ENCODE measurements at places on chromosomes 7 and 10.

GRCh38 chr10:132336919-132337407 lies 5.0 kb downstream of the LRRC27 start:
- no peak for DNase-seq

DNA sequence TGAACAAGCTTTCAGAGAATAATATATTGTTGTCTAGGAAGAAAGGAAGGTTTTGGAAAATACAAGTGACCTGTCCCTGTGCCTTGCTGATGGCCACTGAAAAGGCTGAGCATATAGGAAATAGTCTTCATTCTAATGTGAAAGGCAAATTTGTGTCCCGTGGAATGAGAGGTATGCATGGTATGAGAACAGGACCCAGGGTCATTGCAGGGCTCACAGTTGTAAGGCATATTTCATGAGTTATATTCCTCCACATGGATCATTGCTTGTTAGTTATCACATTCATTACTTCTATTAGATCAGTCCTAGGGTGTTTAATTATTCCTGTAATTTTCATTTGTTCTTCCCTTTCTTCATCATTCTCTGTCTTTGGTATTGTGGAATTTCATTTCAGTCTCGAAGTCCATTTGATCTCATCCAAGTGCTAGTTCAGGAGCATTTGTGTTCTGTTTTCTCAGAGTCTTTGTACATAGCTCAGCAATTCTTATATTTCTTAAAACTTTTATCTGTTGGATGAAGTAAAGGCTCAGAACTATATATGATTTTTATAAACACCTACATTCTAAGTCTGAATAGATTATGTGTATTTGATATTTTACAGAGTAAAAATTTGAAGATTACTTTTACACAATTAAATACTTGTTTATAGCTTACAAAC lies 39.4 kb upstream of the ARHGAP21 start:
- no peak for DNase-seq

DNA sequence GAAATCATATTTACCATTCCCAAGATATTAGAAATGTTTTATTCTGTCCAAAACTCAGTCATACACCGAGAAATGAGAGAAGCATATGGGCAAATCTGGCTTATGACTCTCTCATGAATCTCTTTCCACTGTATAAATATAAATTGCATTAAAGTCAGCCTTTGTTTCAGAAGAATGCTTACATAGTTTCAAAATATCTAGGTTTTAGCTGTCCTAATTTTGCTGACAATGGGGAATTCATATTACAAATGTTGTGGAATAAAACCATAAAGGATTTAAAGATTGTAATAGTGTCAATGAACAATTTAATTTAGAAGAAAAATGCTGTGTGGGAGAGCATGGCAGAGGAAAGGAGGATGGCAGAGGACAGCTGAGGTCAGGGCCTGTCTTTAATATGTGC lies 185.0 kb upstream of the THSD7A start:
- DNase-seq: no peak

DNA sequence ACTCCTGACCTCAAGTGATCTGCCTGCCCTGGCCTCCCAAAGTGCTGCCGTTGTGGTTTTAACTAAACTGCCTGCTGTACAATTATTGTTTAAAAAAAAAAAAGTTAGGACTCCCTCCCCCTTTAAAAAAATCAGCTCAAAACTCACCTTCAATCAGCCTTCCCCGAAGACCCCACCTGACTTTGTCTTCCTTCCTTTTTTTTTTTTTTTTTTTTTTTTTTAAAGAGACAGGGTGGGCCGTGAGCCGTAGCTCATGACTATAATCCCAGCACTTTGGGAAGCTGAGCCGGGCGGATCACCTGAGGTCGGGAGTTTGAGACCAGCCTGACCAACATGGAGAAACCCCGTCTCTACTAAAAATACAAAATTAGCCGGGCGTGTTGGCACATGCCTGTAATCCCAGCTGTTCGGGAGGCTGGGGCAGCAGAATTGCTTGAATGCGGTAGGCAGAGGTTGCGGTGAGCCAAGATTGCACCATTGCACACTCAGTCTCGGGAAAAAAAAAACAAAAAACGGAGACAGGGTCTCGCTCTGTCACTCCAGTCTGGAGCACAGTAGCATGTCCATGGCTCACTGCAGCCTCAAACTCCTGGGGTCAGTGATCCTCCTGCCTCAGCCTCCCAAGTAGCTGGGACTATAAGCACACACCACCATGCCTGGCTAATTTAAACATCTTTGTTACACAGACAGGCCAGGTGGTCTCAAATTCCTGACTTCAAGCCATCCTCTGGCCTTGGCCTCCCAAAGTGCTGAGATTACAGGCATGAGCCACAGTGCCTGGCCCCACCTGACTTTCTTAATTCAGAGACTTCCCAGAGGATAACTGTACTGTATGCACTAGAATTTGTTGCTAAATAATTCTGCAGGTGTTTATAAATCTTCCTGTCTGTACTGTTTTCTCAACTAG lies 3.2 kb downstream of the FIS1 start:
- DNase-seq: no peak

GRCh38 chr7:66960192-66960591 lies 35.2 kb downstream of the SBDS start:
- no peak for DNase-seq

- no peak for DNase-seq
These were observed 43.6 kb upstream of the JAZF1 start for GRCh38 chr7:28224172-28224571.

- DNase-seq: no peak
These were observed 5.5 kb downstream of the AP3M1 start for GRCh38 chr10:74145133-74145532.

- no peak for DNase-seq
These were observed 20.6 kb downstream of the SMKR1 start for GRCh38 chr7:129522971-129523340.

DNA sequence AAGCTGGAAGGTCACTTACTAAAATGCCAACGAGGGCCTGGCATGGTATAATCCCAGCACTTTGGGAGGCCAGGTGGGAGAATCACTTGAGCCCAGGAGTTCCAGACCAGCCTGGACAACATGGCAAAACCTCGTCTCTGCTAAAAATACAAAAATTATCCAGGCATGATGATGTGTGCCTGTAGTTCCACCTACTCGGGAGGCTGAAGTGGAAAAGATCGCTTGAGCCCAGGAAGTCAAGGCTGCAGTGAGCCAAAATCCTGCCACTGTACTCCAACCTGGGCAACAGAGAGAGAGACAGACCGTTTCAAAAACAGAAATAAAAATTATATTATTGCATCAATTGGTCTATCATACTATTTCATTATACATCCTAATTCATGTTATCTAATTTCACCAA lies 18.1 kb upstream of the FAM53B start:
- DNase-seq: no peak

DNA sequence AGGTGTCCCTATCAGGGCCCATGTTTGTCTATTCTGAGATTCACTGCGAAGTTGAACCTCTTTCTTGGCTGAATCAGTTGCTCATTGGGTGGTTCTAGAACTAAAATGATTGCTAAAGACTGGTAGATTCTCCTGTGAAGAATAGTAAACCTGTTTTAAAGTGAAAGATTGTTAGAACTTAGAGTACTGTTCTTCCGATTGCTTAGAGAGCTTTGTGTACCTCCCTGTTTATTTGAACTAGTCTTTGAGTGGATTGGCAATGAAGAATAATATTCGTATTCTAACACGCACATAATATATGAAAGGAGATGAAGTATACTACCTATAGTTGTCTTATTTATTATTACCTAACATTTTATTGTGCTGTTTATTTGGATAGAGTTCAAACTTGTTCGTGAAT lies 124.8 kb upstream of the RPA3 start:
- DNase-seq: no peak

DNA sequence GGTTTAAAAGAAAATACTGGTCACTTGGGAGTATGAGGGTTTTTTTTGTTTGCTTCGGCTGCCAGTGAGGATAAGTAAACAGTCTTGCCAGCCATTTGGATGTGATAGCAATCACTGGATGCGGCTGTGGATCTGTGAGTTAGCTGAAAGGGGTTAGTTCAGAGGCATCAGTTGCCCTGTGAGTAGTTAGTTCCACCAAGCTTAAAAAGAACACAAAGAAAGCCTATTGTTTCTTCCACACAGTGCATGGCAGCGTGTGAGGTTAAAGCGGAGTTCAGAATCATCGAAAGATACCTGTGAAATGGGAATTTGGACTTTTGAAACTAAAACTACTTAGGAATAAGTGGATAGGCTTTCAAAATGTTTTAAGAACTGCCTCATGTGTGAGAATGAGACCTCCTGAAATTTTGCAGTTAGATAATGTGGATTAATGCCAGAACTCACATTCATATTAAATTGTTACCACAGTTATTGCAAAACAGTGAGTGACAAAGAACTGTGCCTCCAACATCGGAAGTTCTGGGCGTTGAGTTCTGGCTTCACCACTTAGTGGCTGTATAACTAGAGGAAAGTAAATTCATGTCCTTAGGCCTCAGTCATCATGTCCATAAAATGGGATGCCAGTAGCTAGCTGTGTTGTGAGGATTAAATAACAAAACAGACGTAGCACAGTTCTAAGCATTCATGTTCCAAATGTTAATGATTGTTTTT lies 31.3 kb downstream of the KIAA1217 start:
- DNase-seq: no peak

DNA sequence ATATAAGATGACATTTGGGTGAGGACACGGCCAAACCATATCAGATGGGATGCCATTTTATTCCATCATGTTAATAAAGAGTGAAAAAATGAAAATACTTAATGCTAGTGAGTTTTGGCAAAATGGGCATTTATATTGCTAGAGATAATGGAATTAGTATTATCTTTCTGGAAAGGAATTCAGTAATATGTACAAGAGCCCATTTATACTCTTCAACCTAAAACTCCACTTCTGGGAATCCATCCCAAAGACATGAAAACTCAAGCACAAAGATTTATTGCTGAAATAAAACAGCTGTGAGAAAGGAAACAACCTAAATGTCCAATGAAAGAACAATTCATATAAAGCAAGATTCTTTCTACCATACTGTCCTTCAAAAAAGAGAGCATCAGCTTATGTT lies 96.0 kb upstream of the TMEM168 start:
- no peak for DNase-seq

DNA sequence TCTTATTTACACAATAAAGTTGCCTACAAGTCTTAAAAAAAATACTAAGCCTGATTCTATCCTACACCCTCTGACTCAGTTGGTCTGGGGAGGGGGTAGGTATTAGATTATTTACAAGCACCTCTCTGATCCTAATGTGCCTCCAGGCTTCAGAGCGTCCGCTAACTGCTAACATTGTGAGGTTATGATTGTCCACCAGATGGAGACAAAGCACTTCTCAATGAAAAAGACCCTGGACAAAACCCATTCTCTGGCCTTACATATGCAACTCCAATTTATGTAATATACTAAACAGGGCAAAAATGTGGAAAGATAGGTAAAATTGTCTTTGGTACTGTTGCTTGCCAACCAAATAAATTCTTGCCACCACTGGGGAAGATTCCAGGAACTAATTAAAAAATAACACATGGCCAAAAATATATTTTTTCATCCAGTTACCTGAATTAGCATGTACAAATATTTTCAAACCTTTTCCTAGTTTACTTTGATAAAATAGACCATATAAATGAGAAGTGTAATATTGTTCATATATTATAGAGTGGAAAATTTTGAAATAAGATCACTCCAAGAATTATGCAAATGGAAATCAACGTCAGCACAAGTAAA lies 92.4 kb downstream of the KIF20B start:
- DNase-seq: no peak

DNA sequence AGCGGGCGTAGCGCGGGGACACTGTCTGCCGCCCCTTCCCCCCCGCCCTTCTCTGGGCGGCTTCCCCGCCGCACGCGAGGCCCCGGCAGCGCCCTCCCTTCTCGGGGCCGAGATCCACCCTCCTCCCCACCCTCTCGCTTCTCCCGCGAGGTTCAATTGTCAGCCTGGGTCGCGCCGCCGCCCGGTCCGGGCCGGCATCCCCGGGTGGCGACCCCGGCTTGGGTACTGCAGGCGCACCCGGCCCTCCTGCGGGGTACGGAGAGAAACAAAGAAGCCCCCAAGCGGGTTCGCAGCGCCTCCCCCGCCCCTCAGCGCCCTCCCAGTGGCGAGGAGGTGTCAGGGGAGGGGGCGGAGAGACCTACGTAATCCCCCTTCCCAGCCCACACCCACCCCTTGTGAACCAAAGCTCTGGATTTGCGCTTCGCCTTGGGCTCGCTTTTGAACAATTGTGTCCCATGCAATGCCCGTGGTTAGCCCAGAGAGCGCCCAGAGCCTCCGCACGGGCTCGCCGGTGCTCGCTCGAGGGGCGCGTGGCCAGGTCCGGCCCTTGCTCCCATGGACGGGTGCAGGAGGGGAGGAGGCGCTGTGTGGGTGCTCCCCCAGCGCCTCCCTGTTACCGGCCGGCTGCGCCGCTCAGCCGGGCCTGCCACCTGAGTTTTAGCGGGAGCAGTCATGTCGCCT lies 634 bp downstream of the HECW1 start:
- DNase-seq: no peak

- DNase-seq: no peak
These were observed 208.3 kb downstream of the PRPF18 start for GRCh38 chr10:13794992-13795612.

GRCh38 chr7:72190146-72190545 lies 222.0 kb downstream of the CALN1 start:
- DNase-seq: no peak

- no peak for DNase-seq
These were observed 20.6 kb downstream of the CLRN3 start for GRCh38 chr10:127872011-127872761.

GRCh38 chr7:11540271-11540761 lies 291.7 kb downstream of the THSD7A start:
- DNase-seq: no peak

GRCh38 chr7:111485701-111486380 lies 76.5 kb downstream of the IMMP2L start:
- no peak for DNase-seq

DNA sequence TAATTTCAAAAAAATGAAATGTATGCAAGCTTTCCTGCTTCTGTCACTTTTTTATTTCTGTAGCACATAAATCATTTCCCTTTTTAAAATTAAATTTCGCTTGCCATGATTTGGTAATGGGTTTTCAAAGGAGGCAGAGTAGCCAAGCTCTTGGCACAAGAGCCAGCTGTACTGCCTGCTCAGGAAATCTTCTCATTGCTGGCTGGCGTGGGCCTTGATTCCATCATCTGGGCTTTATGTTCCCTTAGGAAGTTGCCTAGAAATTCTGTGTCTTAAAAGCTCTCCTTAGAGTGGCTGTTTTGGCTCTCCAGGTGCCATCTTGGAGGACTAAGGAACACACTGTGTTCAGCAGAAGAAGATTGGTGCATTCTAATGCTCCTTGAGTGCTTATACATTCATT lies 107.4 kb downstream of the ARID5B start:
- DNase-seq: no peak

DNA sequence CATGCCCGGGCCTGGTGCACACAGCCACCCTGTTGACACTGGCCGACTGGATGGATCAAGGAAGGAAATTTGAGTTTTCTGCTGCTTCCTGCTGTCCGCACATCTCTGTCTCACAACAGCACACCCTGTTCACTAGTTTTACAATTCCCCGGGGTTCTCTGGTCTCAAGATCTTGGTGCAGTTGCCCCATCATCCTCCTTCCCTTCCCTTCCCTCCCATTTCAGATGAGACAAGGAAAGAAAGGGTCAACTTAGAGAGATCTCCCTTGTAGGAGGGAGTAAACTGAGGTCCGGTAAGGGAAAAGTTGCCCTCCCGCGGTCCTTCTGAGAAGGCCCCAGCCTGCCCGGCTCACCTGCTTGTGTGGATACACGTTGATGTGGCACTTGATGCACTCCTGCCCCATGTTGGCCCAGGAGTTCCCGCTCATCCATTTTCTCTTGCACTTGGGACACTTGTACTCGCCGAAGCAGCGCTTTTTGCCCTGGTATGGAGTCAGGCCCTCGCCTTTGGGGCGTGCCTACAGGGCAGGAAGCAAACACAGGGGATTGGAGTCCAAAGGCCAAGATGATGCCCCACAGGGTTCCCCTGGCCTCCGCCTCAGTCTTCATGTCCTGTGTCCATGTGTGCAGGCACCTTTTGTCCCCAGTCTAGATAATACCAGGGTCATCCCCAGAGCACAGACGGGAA lies 46.8 kb downstream of the PPIF start:
- DNase-seq: no peak

All from activated T-helper 1 cell treated with anti-CD3 and anti-CD28 coated beads, Interleukin-2, amount 50 U/mL, for 16 hours (primary cell).